RPMI7951 (cell line): ENCODE measurements at places on chromosomes 7 and 10. TPM values are rescaled to one million over a fixed set of nuclear protein-coding genes. Genes with fewer than 3 reads are reported as not detected.

The BTRC gene
- 7.1 and 7.9 TPM in 2 replicates for total RNA-seq

The SCIN gene
- total RNA-seq = not detected in 2 replicates

The TMEM176B gene
- not detected in 2 replicates for total RNA-seq

The DNA2 gene
- 15.6 and 18.3 TPM in 2 replicates for total RNA-seq

The CRPPA gene
- 2.8 and 3.4 TPM in 2 replicates for total RNA-seq

The CHN2 gene
- total RNA-seq = 0.20 and 0.36 TPM in 2 replicates

The GPR15LG gene
- total RNA-seq = not detected in 2 replicates

The GPER1 gene
- 0.39 and 0.84 TPM in 2 replicates for total RNA-seq

The SPDYE8 gene
- not detected in 2 replicates for total RNA-seq

The FBXL13 gene
- 0.96 and 1.4 TPM in 2 replicates for total RNA-seq

The NRAP gene
- total RNA-seq = not detected in 2 replicates

The ZNF777 gene
- 4.4 and 5.8 TPM in 2 replicates for total RNA-seq

The ADCY1 gene
- 3.1 and 4.4 TPM in 2 replicates for total RNA-seq

The SPOCK2 gene
- total RNA-seq = 0.10 and 0.72 TPM in 2 replicates

The IPMK gene
- 10.7 and 12.9 TPM in 2 replicates for total RNA-seq
